Upper lobe of right lung (tissue), 1 donor: ENCODE measurements at places on chromosomes 2 and 18. TPM values are rescaled to one million over a fixed set of nuclear protein-coding genes. Genes with fewer than 3 reads are reported as not detected.

The STARD6 gene
- not detected for total RNA-seq

The CYP27A1 gene
- 180 TPM for total RNA-seq

The CFLAR gene
- total RNA-seq, result 316 TPM

The ABCG8 gene
- not detected for total RNA-seq

The FEV gene
- not detected for total RNA-seq

DNA sequence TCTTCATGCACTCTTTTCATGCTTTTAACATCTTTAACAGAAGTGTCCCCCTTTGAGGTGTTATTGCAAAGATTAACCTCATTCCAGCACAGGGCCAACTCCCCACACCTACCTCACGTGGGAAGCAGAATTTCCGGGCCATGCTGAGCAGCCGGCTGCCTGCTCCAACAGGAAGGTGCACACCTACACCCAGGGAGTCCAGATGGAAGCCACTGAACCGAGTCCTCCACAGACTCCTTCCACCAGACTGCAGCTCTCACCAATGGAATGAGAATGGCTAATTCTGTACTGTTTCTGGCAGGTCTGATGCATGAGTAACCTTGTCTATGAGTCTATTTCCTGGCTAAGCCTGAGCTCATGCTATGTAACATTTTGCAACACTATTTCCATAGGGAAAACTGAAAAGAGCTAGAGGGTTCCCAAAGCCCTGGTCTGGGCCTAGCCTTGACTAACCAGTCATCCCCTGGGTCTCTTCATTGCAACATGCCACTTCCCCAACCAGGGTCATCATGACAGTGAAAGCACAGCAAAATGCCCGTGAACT is 11.0 kb downstream of the ERFE start:
- no peak overlapping the region for H3K4me3 ChIP-seq
- no peaks in the 10 kb centered on the region for H3K27me3 ChIP-seq
- H3K4me1 ChIP-seq, result peaks cover 19% of the 10 kb centered on the region
- no peak overlapping the region for H3K27ac ChIP-seq
- DNase-seq, result peak; percentile 58

- no peaks in the 10 kb centered on the region for H3K36me3 ChIP-seq
- no peaks in the 10 kb centered on the region for H3K4me1 ChIP-seq
- H3K27ac ChIP-seq, result no peak overlapping the region
- H3K27me3 ChIP-seq, result no peaks in the 10 kb centered on the region
- DNase-seq, result peak; percentile 45
- H3K4me3 ChIP-seq, result no peak overlapping the region
Observed at GRCh38 chr2:232368311-232368731, 10.2 kb upstream of the ALPP start.

DNA sequence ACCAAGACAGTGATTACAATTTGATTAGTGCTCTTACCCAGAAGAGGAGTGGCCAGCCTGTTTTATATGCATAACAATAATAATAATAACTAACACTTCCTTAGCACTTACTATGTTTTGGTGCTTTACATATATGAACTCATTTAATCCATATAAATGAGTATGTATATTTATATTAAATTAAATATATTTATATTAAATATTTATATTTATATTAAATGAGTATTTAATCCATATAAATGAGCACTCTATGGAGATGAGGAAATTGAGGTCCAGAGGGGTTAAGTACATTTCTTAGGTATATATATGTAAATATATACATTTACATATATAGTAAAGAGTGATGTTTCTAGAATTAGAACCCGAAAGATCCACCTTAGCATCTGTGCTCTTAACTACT is 673.9 kb upstream of the ACVR2A start:
- H3K4me3 ChIP-seq, result no peak overlapping the region
- no peaks in the 10 kb centered on the region for H3K27me3 ChIP-seq
- no peak for DNase-seq
- no peaks in the 10 kb centered on the region for H3K36me3 ChIP-seq

DNA sequence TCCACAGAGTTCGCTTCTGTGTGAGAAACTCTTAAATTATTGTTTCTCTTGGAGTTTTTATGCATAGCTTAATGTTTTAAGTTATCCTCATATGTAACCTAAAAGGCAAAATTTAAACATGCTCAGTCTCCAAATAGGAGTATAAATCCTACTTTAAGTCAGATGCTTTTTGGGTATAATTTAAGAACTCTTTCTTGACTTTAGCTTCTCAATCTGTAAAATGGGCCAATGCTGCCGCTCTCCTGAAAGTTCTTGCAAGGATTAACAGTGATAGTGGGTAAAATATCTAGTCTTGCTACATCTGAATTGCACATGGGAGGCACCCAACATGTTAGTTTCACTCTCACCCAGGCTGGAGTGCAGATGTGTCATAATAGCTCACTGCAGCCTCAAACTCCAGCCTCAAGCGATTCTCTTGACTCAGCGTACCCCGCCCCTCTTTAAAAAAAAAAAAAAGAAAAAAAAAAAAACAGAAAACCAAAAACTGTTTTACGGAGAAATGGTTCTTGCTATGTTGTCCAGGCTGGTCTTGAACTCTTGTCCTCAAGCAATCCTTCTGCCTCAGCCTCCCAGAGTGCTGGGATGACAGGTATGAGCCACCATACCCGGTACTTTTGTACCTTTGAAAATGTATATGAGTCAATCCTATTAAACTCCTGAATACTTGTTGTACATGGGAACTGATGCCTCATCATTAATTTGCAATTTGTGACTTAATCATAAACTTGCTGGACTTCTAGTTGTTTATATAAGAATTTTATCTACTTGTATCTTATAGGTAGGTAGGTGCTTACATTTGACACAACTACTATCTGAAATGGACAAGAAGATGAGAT is 1.8 kb downstream of the FBXO48 start:
- H3K27me3 ChIP-seq, result no peaks in the 10 kb centered on the region
- peaks cover 15% of the 10 kb centered on the region for H3K4me1 ChIP-seq
- no peak overlapping the region for H3K27ac ChIP-seq
- H3K36me3 ChIP-seq, result no peaks in the 10 kb centered on the region
- H3K4me3 ChIP-seq, result no peak overlapping the region

- H3K4me3 ChIP-seq, result no peak overlapping the region
- no peaks in the 10 kb centered on the region for H3K27me3 ChIP-seq
- H3K27ac ChIP-seq, result no peak overlapping the region
- no peak for DNase-seq
- no peaks in the 10 kb centered on the region for H3K36me3 ChIP-seq
Observed at GRCh38 chr2:27852691-27853090, 37.5 kb downstream of the RBKS start.

GRCh38 chr2:186641132-186641806 is 51.4 kb downstream of the ITGAV start:
- no peaks in the 10 kb centered on the region for H3K4me1 ChIP-seq
- peaks cover 73% of the 10 kb centered on the region for H3K36me3 ChIP-seq
- H3K27ac ChIP-seq, result no peak overlapping the region
- H3K4me3 ChIP-seq, result no peak overlapping the region
- no peak for DNase-seq

GRCh38 chr2:105785095-105785847 is 40.6 kb downstream of the NCK2 start:
- no peak for DNase-seq
- no peaks in the 10 kb centered on the region for H3K36me3 ChIP-seq
- H3K27ac ChIP-seq, result no peak overlapping the region
- H3K4me3 ChIP-seq, result no peak overlapping the region

GRCh38 chr2:79359419-79359818 is 153.4 kb upstream of the CTNNA2 start:
- no peaks in the 10 kb centered on the region for H3K36me3 ChIP-seq
- H3K4me1 ChIP-seq, result no peaks in the 10 kb centered on the region
- H3K4me3 ChIP-seq, result no peak overlapping the region
- H3K27me3 ChIP-seq, result no peaks in the 10 kb centered on the region
- H3K27ac ChIP-seq, result no peak overlapping the region
- no peak for DNase-seq

DNA sequence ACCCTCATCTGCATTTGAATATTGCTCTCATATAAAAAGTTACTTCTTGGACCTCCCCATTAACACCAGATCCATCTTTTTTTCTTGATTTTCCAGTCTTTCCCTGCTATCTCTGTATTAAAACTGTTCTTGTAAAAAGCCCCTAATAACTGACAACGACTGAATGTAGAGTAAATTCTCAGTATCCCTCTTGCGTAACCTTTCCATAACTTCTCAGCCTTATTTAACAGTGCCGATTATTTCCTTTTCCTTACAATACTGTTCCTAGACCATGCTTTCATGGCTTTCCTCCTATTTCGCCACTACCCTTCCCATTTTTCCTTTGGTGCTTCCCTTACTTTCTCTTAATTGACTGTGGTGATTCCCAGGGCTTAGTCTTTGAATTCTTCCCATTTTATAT is 348.9 kb upstream of the DSEL start:
- no peaks in the 10 kb centered on the region for H3K27me3 ChIP-seq
- no peak for DNase-seq
- no peaks in the 10 kb centered on the region for H3K36me3 ChIP-seq
- no peaks in the 10 kb centered on the region for H3K4me1 ChIP-seq
- no peak overlapping the region for H3K27ac ChIP-seq
- H3K4me3 ChIP-seq, result no peak overlapping the region

DNA sequence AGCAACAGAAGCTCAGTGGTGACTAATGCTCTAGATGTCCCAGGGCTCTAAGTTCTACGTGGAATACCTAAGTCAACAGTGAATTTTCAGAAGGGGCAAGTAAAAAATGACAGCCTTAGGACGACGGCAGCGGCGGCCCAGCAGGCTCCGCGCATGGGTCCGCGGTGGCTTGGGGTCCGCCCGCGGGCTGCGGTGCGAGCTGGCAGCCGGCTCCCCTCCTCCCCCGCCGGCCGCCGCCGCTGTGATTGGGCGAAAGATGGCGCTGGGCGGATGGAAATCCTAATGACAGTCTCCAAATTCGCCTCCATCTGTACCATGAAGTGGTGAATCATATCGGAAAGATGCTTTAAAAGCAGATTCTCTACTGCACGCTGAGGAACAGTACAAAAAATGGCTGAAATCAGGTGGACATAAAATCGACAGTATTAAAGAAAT is 74.7 kb downstream of the HNRNPLL start:
- no peaks in the 10 kb centered on the region for H3K4me1 ChIP-seq
- no peaks in the 10 kb centered on the region for H3K27me3 ChIP-seq
- peak overlapping the region; percentile 42 for H3K4me3 ChIP-seq
- no peaks in the 10 kb centered on the region for H3K36me3 ChIP-seq
- H3K27ac ChIP-seq, result no peak overlapping the region

DNA sequence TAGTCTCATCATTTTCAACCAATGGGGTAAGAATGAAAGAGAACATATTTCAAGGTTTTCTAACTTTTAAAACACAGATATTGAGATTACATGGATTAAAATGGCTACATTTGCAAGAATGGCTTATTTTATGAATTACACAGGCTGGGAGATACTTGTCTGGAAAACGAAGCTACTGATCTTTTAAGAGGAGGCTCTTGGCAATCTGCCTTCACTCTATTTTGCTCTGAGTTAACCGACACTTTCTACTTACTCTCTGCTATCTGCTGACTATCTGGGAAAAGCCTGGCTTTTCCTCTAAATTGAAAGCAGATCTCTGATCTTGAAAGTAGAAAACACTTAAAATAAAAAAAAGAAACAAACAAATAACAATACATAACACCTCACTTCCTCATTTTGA is 325.4 kb upstream of the LINC00305 start:
- no peaks in the 10 kb centered on the region for H3K36me3 ChIP-seq
- no peaks in the 10 kb centered on the region for H3K27me3 ChIP-seq
- H3K4me1 ChIP-seq, result no peaks in the 10 kb centered on the region
- H3K4me3 ChIP-seq, result no peak overlapping the region
- DNase-seq, result no peak

DNA sequence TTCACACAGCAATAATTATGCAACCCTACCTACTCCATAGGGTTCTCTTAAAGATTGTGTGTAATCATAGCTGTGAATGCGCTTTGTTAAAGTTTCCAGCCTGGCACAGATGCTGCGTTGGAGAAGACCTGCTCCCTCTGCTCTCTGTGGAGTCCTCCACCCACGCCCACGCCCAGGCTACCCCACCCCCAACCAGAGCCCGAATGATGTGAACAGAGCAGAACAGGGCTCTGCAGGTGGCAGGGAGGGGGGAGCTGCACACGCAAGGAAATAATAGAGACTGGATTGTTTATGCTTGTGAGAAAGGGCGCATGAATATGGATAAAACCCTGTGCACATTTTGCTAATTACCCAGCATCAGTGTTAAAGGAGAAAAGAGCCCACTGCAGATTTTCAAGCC is 447.5 kb downstream of the BCL11A start:
- H3K27ac ChIP-seq, result no peak overlapping the region
- no peaks in the 10 kb centered on the region for H3K4me1 ChIP-seq
- H3K36me3 ChIP-seq, result no peaks in the 10 kb centered on the region
- no peak overlapping the region for H3K4me3 ChIP-seq

DNA sequence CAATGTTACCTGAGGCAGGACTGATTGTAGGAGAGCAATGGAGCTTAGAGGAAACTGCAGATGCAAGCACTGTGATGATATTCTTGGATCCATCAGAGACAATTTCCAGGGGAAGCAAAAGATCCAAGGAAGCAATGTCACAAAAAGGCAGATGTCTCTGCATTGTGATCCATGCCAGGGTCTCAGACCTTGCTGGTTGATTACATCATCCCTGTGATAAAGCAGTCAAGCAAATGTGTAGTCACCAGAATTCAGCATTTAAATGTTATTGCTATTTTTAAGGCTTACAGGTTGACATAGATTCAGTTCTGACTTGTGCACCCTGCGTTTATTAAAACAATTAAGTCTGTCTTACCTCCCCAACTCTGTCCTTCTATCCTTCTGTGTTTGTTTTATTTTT is 56.8 kb upstream of the CCDC85A start:
- H3K4me1 ChIP-seq, result no peaks in the 10 kb centered on the region
- no peak overlapping the region for H3K4me3 ChIP-seq
- no peak for DNase-seq
- H3K27me3 ChIP-seq, result no peaks in the 10 kb centered on the region
- H3K27ac ChIP-seq, result no peak overlapping the region
- H3K36me3 ChIP-seq, result no peaks in the 10 kb centered on the region

DNA sequence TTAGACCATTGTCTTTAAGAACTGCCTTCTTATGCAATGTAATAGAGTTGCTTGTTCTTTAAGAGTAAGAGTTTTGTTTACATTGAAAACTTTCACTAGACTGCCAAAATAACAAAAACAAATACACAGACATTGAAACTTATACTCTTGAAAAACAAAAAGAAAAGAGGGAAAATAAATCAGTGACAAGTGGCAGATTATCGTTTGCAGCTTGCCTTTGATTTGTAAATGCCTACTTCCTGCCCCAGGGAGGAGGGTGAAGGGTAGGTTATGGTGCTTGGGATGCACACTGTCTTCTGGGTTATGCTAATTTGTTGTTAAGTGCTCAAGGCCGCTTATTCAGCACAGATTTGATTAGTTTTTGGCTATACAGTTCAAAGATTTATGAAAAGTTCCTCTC is 198.7 kb downstream of the TGIF1 start:
- H3K4me1 ChIP-seq, result peaks cover 9% of the 10 kb centered on the region
- no peaks in the 10 kb centered on the region for H3K27me3 ChIP-seq
- H3K36me3 ChIP-seq, result no peaks in the 10 kb centered on the region
- no peak for DNase-seq

- no peaks in the 10 kb centered on the region for H3K27me3 ChIP-seq
- peaks cover 9% of the 10 kb centered on the region for H3K4me1 ChIP-seq
- H3K36me3 ChIP-seq, result no peaks in the 10 kb centered on the region
- no peak overlapping the region for H3K4me3 ChIP-seq
Observed at GRCh38 chr2:145065342-145065741, 545.4 kb upstream of the ZEB2 start.

- no peak overlapping the region for H3K4me3 ChIP-seq
- no peaks in the 10 kb centered on the region for H3K4me1 ChIP-seq
- no peaks in the 10 kb centered on the region for H3K36me3 ChIP-seq
- DNase-seq, result peak; percentile 41
Observed at GRCh38 chr2:72932045-72932740, 14.9 kb downstream of the EMX1 start.

GRCh38 chr18:74540652-74541421 is 6.5 kb downstream of the CNDP1 start:
- DNase-seq, result no peak
- H3K27ac ChIP-seq, result no peak overlapping the region
- no peaks in the 10 kb centered on the region for H3K4me1 ChIP-seq
- no peak overlapping the region for H3K4me3 ChIP-seq
